Non-pigmented ciliary epithelial cell (primary cell): ENCODE measurements at places on chromosomes 1 and 21.

DNA sequence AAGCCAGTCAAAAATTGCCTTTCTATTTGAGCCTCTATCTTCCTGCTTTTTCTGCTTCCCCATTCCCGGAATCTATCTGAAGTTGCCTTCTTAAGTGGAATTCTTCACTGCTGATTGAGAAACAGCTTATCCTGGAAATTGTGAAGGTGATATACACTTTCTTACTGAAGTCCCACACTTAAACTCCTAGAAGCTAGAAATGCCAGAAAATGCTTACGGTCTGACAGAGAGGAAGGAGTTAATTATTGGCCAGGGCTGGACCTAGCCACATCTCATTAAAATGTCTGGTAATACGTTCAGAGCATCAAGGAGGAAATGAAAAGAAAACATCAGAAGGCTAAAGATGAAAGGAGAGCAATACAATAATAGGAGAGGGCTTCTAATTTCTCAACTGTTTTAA lies 292.5 kb upstream of the SNX7 start:
- DNase-seq = no peak

GRCh38 chr1:193438312-193438711 lies 251.9 kb upstream of the B3GALT2 start:
- no peak for DNase-seq

GRCh38 chr1:20615946-20616846 lies 17.1 kb upstream of the PINK1 start:
- DNase-seq = no peak

DNA sequence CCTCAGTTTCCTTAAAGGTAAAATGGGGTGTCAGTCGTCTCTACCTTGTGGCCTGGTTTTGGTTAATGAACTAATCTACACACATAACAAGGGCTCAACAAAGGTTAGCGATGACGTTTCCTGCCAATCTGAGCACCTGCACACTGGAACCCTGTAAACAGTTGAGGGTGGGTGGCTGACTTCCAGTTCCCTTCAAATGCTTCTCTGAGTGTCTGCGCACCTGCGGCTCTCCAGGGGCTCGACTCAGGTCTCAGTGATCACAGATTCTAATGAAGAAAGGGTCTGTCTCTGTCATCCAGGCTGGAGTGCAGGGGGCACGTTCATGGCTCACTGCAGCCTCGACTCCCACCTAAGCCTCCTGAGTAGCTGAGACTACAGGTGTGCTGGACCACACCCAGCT lies 3.3 kb upstream of the AGPAT3 start:
- DNase-seq = no peak

- DNase-seq = no peak
Observed at GRCh38 chr1:238892612-238893011, 493.8 kb upstream of the CHRM3 start.

GRCh38 chr1:18642278-18643095 lies 11.8 kb downstream of the PAX7 start:
- no peak for DNase-seq

- no peak for DNase-seq
Observed at GRCh38 chr1:70071601-70072000, 133.8 kb downstream of the LRRC40 start.

- DNase-seq = no peak
Observed at GRCh38 chr1:6348511-6349191, 44.9 kb downstream of the ACOT7 start.

DNA sequence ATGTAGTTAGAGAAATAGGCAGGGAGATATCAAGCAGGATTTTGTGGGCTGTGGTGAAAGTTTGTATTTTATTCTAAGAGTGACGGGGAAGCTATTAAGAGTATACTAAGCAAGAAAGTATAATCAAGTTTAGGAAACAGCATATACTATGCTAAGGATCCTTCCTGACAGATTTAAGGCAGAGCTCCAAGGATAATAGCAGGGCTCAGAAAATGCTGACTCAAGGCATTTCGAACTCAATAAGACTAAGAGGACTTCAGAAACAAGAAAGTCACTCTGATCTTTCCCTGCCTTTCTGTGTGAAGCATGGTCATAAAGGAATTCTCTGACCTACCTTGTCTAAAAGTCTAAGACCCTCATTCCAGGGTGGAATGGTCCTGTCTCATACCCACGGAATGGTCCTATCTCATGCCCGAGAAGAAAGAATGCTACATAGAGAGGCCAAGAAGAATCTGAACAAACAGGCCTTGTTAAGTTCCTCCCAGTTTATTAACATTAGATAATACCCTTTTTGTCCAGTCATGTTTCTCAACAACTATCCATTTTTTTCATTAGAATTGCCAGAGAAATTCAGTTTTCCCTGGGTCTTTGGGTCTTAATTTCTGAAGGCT lies 59.1 kb downstream of the HFM1 start:
- no peak for DNase-seq

DNA sequence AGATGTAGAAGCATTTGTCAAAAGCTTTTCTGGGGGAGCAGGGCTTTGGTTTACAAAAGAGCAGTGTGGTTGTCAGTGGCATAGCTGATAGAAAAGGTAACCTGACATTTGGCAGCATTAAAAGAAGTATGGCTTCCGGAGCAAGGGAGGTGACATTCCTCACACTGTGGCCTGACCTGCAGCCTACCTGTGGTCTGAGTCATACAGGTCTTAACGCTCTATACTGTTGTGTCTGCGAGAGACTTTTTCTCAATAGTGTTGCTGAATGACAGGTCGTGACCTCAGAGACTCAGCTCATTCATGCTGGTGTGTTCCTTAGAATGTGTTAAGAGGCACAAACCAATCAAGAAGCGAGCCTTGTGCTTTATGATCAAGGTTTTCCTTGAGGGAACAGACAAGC lies 19.3 kb downstream of the PHGDH start:
- DNase-seq = no peak

DNA sequence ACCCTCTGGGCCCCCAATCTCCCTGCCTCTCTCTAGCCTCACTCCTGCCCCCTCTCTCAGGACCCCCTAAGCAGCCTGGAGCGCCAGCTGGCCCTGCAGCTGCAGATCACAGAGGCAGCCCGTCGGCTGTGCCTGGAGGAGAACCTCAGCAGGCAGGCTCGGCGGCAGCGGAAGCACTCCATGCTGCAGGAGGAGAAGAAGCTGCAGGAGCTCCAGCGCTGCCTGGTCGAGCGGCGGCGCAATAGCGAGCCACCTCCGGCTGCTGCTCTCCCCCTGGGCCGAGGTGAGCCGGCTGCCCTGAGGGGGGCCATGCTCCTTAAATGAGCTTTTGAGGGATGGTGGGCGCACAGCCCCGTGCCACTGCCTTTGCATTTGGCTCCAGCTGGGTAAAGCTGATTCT lies 6.2 kb downstream of the INAVA start:
- no peak for DNase-seq

GRCh38 chr1:32892368-32893197 lies 6.3 kb downstream of the HPCA start:
- no peak for DNase-seq

DNA sequence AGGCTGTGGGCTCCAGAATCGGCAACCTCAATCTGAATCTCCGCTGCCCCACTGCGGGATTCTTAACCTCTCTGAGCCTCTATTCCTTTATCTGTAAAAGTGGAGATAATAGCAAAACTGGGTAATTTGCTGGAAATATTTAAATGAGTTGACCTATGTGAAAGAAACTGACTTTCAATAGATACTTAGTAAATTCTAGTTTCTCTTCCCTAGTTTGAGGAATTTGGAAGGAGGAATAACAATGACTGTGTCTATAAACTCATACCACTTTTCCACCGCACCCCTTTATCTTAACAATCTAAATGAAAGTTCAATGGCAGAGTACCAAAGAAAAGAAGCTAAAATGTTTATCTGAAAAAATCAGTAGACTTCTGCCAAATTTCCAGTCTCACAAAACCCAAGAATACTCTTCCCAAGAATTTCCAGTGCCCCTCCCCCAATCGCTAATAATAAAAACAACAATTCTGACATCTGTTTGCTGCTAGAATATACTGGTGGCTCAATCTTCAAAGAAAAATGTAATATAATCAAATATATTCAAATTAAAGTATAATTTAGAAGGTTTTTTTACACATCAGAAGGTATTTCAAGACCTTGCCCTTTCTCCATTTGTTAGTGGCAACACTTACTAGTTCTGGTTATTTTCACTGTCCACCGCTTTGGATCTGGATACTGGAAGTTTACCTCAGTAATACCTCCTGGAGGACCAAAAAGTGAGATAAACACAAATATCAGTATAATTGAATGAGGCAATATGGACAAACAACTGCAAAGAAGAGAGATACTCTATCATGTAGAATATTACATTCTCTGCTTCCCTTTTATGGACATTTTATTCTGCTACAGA lies 171.2 kb downstream of the LTN1 start:
- DNase-seq = no peak

- DNase-seq = no peak
Observed at GRCh38 chr1:73604211-73604610, 593.8 kb downstream of the LRRIQ3 start.

DNA sequence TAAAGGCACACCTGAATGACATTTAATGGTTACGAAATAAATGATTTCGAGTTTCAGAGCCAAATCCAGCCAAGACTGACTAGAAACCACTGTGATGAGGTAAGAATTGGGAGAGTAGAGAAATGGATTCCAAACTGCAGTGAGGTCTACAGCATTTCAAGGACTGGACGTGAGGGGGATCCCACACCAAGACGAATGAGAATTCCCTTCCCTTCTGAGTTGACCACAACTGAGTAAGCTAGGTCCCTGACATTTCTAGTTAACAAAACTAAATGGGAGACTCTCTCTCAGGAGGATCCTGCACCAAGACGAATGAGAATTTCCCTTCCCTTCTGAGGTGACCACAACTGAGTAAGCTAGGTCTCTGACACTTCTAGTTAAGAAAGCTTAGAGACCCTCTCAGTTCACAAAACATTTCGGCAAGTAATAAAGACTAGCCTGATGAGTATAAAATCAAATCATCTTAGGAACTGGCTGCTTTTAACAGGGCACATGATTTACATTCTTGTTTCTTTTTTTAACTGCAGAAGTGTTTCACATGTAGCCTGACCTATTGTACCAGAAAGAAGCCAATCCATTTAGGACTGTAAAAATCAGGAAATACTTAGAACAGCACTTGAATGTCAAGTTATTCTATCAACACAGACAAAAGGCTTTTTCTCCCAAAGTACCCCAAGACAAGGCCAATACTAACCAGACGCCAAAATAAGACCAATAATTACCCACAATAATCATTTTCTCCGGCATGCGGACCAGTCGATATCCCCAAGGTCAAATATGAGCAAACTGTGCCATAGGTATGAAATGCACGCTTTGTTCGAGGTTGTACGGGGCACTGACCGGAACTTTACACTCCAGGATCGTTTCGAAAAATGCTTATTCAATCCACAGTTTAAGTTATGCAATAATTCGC lies 1.4 kb upstream of the SPATA1 start:
- DNase-seq = peak; percentile 48

DNA sequence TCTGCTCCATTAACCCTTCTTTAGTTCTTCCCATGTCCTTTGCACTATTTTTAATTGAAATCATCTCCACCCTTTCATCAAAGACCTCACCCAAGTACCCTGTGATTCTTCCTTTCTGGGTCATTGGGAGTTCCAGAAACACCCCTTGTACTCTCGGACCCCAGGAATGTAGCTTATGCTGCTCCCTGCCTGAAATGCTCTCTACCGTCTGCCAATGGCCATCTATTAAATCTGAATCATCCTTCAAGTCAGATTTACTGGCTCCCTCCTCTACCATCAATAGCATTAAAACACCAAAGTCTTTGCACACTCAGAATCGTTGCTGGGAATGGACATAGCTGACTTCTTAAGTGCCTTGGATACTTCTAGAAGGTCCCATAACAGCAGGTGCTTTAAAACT lies 73.2 kb upstream of the GADD45A start:
- no peak for DNase-seq

GRCh38 chr1:158227904-158228623 lies 26.2 kb upstream of the CD1A start:
- no peak for DNase-seq

DNA sequence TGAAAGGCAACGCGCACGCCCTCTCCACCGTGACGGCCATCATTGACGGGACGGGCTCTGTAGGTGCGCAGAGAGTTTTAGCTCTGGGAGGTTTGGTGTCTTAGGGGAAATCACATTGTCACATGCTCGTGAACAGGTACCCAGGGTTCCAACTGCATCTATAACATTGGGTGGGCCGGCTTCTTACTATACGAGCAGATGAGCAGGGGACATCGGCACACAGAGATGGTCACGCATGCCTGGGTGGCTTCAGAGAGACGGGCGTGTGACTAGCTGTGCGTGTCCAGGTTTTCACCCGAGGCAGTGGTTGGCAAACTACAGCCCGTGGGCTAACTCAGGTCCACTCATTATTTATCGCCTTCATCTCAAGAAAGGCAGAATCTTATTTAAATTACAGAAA lies 54.7 kb downstream of the SLC37A1 start:
- no peak for DNase-seq

DNA sequence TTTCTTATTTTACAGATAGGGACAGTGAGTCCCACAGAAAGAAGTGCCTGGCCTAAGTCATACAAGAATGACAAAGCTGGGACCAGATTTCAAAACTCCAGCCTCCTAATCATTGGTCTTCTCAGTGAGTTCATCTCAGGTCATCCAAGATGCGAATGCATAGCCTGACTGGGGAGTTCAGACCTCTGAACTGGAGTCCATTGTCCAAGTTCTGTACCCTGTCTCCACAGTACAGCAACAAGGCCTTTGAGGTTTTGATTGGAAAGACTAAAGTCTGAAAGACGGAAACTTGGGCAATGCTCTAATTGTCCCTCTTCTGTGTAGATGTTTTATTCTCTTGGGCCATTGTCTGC lies 62.0 kb downstream of the TNN start:
- DNase-seq = no peak

DNA sequence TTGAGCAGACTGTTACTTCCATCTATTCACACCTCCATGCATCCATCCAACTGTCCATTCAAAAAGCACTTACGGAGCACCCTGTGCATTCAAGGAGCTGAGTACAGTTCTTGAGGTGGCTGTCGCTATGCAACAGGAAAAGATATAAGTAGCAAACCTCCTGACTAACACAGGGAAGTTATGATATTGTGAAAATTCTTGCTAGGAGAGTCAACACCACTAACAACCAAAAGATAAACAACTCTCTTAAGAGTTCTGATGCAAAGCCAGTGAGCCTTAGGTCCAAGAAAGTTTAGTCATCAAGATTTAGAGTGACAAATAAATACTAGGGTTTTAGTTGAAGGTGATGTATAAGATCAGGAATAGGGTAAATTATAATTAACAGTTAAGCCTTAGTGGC lies 44.5 kb upstream of the TRIM45 start:
- DNase-seq = peak; percentile 73

- DNase-seq = no peak
Observed at GRCh38 chr1:173639102-173639501, 4.0 kb downstream of the TEX50 start.

DNA sequence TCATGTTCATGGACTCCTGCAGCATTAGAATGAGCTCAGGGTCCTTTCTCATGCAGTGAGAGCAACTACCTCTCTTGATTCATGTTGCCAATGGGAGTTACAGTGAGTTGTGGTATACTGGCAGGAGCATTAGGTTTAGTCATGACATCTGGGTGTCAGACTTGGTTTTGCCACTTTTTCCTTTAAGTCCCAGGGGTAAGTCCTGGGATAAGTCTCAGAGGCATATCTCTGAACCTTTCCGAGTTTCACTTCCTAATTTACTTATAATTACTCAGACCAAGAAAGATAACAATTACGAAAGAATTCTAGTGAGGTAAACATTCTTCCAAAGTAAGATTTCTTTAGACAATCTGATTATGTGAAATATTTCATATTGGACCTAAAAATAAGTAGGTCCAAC lies 606.0 kb downstream of the SMYD3 start:
- no peak for DNase-seq
